IMR-90 (cell line): ENCODE measurements at places on chromosomes 5 and 9. TPM values are rescaled to one million over a fixed set of nuclear protein-coding genes. Genes with fewer than 3 reads are reported as not detected.

- H3K4me3 ChIP-seq = no peak overlapping the region
- H3K36me3 ChIP-seq = no peaks in the 10 kb centered on the region
- H3K27me3 ChIP-seq = no peaks in the 10 kb centered on the region
- DNase-seq = no peak
- H3K4me1 ChIP-seq = peaks cover 2% of the 10 kb centered on the region
Observed at GRCh38 chr9:20478786-20479185, 143.5 kb downstream of the MLLT3 start.

GRCh38 chr9:111533099-111533790 is 8.3 kb downstream of the ZNF483 start:
- no peak overlapping the region for H3K4me3 ChIP-seq
- DNase-seq = peak; percentile 40
- H3K36me3 ChIP-seq = peaks cover 7% of the 10 kb centered on the region; the same call in 1 of the 2 replicates
- no peak overlapping the region for H3K27ac ChIP-seq

DNA sequence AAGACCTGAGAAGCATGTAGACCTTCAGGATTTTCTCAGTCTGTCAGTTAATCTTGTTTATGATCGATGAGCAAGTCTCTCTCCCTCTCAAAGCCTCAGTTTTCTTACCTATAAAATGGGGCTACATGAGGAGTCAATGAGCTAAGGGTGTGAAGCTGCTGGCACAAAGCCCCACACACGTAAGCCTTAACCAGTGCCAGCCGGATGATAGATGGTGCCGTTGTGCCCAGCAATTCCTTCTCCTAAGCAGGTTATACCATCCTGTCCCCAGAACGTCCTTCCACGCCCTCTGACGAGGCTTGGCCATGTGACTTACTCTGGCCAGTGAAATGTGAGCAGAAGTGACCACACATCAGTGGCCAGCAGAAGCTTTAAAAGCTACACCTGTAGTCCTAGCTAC is 179.0 kb downstream of the C9orf50 start:
- H3K36me3 ChIP-seq = no peaks in the 10 kb centered on the region
- DNase-seq = no peak
- H3K4me3 ChIP-seq = no peak overlapping the region

GRCh38 chr9:137452006-137452760 is 7.0 kb downstream of the NSMF start:
- peaks cover 15% of the 10 kb centered on the region for H3K4me1 ChIP-seq
- no peak for DNase-seq
- H3K27ac ChIP-seq = no peak overlapping the region
- H3K36me3 ChIP-seq = peaks cover 48% of the 10 kb centered on the region
- H3K4me3 ChIP-seq = no peak overlapping the region

Gene KIF4B
- under 0.01 TPM in 2 replicates for total RNA-seq

DNA sequence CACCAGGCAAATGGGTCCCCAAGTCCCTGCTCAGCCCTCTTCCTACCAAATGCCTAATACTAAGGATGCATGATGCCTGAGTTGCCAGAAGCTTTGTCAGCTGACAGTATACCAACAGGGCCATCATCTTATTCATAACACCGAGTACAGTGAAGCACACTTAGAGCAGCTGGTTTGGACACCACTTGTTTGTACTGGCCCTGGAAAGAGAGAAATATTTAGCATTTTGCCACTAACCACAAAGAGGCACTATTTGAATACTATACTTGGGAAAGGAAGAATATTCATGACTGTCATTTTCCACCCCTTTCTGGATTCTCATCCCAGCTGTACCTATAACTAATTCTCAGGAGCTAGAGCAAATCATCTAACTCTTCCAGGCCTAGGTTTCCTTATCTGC is 364.4 kb upstream of the KIF2A start:
- no peaks in the 10 kb centered on the region for H3K36me3 ChIP-seq
- no peak for DNase-seq
- no peak overlapping the region for H3K27ac ChIP-seq
- no peak overlapping the region for H3K4me3 ChIP-seq
- no peaks in the 10 kb centered on the region for H3K27me3 ChIP-seq
- H3K4me1 ChIP-seq = no peaks in the 10 kb centered on the region

GRCh38 chr5:175712313-175712680 is 54.4 kb downstream of the HRH2 start:
- H3K4me3 ChIP-seq = no peak overlapping the region
- H3K27ac ChIP-seq = no peak overlapping the region
- H3K36me3 ChIP-seq = no peaks in the 10 kb centered on the region
- no peaks in the 10 kb centered on the region for H3K4me1 ChIP-seq
- no peak for DNase-seq

- no peaks in the 10 kb centered on the region for H3K4me1 ChIP-seq
- no peaks in the 10 kb centered on the region for H3K36me3 ChIP-seq
- H3K27me3 ChIP-seq = peaks cover 40% of the 10 kb centered on the region
- no peak overlapping the region for H3K27ac ChIP-seq
Observed at GRCh38 chr9:132516911-132517310, 65.5 kb upstream of the BARHL1 start.

Gene MEF2C
- 6.8 and 9.4 TPM in 2 replicates for total RNA-seq

DNA sequence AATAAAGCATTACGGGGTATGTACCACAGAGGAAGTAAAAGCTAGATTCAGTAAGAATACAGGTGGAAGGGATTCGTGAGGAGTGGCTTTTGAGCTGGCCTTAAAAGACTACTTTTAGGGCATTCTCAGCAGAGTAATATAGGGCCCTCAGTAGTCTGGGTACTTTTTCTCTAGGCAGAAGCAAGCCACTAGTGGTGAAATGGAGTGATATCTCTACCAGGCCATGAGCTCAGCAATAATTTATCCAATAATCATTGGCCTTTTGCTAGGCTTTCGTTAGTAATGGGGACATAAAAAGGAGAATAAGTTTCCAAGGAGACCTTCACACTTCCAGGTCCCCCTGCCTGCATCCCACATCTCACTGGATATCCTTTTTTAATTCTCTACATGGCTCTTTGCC is 1.7 kb downstream of the POLR3G start:
- peaks cover 4% of the 10 kb centered on the region for H3K4me1 ChIP-seq
- H3K4me3 ChIP-seq = no peak overlapping the region
- H3K27ac ChIP-seq = no peak overlapping the region
- no peak for DNase-seq

Gene IFNK
- not detected in 2 replicates for total RNA-seq

DNA sequence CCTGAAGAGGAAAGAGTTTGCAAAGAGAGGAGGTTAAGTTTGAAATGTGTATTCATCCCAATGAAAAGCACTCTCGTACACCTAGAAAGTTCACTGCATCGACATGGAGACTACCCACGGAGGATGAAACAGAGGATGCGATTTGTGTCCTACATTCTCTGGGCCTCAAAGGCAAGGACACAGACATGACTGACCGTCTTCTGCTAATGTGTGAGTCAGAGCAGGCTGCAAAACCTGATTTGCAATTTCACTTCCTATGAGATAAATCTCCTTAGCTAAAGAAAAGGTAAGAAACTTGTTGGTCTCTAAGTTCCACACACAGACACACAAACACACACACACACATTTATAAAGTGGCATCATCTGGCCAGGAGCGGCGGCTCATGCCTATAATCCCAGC is 98.6 kb downstream of the GNAQ start:
- H3K4me3 ChIP-seq = no peak overlapping the region
- no peaks in the 10 kb centered on the region for H3K36me3 ChIP-seq
- no peak overlapping the region for H3K27ac ChIP-seq
- peak; percentile 28 for DNase-seq

Gene TOR1A
- 27.1 and 34.4 TPM in 2 replicates for total RNA-seq

DNA sequence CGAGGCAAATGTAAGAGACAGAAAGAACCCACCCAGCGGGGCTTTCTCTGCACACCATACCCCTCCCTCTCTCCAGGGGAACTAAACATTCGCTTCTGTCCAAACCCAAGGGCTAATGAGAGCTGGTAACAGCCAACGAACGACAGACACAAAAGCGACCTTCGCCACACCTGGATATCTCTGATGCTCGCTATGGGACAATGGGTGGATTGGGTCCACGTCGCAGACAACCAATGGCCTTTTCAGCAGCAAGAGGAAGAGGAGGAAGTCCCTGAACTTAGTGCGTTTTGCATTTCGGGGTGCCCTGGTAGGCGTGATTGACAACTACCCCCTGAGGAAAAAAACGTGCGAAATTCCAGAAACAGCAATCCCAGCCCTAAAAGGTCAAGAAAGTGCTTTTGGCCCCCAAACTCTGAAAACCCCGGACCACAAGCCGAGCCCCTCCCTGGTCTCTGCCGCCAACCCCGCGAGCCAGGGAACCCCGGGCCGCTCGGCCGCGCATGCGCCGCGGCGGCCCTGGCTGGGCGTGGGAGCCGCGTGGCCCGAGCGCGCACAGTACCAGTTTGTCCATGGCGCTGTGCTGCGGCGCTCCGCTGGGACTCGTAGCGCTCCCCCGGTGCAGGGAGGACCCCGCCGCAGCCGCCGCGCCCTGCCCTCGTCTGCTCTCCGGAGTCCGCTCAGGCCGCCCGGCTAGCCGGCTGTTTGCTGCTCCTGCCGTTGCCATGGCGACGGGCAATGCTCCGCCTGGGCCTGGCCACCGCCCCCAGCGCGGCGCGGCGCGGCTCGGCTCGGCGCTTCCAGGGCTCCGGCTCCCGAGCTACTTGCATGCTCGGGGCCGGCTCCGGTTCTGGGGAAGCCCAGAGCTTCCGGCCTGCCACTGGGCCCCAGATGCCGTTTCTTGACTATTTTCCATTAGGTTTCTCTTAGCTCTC is 66.9 kb upstream of the DNAH5 start:
- DNase-seq = peak; percentile 86
- H3K4me3 ChIP-seq = peak overlapping the region; percentile 71
- no peaks in the 10 kb centered on the region for H3K27me3 ChIP-seq
- H3K4me1 ChIP-seq = peaks cover 19% of the 10 kb centered on the region

Gene TPPP
- under 0.01 TPM in 2 replicates for total RNA-seq

Gene TTC23L
- under 0.01 TPM in 2 replicates for total RNA-seq

GRCh38 chr5:73781107-73781768 is 155.2 kb downstream of the ARHGEF28 start:
- no peak overlapping the region for H3K4me3 ChIP-seq
- H3K4me1 ChIP-seq = no peaks in the 10 kb centered on the region
- no peak overlapping the region for H3K27ac ChIP-seq
- DNase-seq = peak; percentile 8

Gene IL3
- total RNA-seq = not detected in 2 replicates

- H3K4me3 ChIP-seq = no peak overlapping the region
- H3K4me1 ChIP-seq = no peaks in the 10 kb centered on the region
- DNase-seq = no peak
- no peaks in the 10 kb centered on the region for H3K36me3 ChIP-seq
- no peak overlapping the region for H3K27ac ChIP-seq
- no peaks in the 10 kb centered on the region for H3K27me3 ChIP-seq
Observed at GRCh38 chr5:158153508-158153907, 294.6 kb upstream of the CLINT1 start.

DNA sequence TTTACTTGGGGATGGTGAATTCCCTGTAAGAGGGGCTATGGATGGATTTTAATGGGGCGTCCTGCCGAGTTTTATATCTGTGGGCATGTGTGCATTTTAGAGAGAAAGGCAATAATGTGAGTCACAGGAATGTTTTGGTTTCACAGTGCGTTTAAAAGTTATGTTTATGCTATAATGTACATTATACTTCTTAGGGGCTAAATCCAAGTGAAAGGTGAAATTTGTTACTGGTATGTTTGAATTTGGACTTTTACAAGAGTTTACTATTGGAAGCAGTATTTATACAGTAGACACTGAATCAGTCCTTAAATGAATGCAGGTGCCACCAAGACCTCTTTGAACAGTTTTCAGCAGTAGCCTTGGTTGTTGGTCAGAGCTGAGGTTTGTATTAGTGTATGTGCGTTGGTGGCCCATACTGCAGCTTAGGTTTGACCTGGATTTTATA is 5.6 kb downstream of the JMY start:
- peak; percentile 64 for DNase-seq
- no peaks in the 10 kb centered on the region for H3K36me3 ChIP-seq
- no peaks in the 10 kb centered on the region for H3K27me3 ChIP-seq
- H3K4me1 ChIP-seq = peaks cover 3% of the 10 kb centered on the region; the same call in 1 of the 2 replicates
- H3K4me3 ChIP-seq = no peak overlapping the region
- H3K27ac ChIP-seq = no peak overlapping the region

GRCh38 chr9:131402738-131403492 is 9.0 kb downstream of the PRRC2B start:
- DNase-seq = peak; percentile 89
- H3K27ac ChIP-seq = peak overlapping the region; percentile 48; the same call in 1 of the 2 replicates
- peaks cover 4% of the 10 kb centered on the region for H3K36me3 ChIP-seq
- peaks cover 44% of the 10 kb centered on the region for H3K4me1 ChIP-seq

DNA sequence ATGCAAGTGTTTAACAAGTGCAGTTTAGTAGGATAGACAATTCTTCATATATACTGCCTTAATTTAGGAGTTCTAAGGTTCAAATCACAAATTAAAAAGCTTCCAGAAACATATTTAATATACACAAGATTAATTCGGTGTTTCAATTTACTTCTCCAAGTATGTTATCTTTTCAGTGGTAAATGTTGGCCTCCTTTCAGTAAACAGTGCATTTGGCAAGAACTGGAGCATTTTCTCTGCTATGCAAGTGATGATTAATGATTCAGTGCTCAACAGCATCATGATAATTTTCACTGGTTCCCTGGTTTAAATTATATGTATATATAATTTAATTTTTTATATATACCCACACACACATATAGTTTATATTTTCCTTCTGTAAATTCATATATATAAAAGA is 541.7 kb downstream of the EFNA5 start:
- H3K27me3 ChIP-seq = no peaks in the 10 kb centered on the region
- H3K27ac ChIP-seq = no peak overlapping the region
- H3K4me3 ChIP-seq = no peak overlapping the region
- H3K4me1 ChIP-seq = no peaks in the 10 kb centered on the region
- DNase-seq = peak; percentile 43

DNA sequence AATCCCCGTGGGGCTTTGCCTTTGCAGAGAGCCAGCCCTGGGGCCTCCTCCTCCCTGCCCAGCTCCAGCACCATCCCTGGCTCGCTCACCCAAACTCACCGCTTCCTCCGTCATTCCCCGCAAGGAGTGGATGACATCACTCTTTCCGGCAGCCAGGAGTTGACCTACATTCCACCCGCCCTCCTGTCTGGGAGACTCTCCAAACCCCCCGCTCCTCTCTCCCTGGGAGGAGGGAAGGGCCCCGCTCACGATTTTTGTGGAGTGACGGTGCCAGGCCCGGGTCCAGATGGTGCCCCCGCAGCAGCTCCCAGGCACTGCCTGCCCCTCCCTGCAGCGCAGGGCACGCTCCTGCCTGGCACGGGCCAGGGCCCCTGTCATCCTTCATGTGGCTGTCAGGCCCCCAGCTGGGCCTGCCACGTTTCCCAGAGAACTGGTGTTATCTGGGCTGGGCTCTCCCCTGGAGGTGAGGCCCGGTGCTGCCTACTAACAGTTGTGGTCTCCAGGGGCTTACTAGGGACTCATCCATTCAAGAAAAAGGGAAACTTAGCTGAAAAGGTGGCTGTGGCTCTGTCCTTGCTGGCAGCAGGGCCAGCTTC is 52.3 kb downstream of the NTNG2 start:
- DNase-seq = peak; percentile 96
- H3K4me1 ChIP-seq = peaks cover 7% of the 10 kb centered on the region
- no peaks in the 10 kb centered on the region for H3K36me3 ChIP-seq
- H3K4me3 ChIP-seq = no peak overlapping the region
- H3K27me3 ChIP-seq = peaks cover 20% of the 10 kb centered on the region
- no peak overlapping the region for H3K27ac ChIP-seq

Gene IRX1
- total RNA-seq = not detected in 2 replicates
